ENCODE measurements at places on chromosomes 6 and 20. TPM values are rescaled to one million over a fixed set of nuclear protein-coding genes. Genes with fewer than 3 reads are reported as not detected.

DNA sequence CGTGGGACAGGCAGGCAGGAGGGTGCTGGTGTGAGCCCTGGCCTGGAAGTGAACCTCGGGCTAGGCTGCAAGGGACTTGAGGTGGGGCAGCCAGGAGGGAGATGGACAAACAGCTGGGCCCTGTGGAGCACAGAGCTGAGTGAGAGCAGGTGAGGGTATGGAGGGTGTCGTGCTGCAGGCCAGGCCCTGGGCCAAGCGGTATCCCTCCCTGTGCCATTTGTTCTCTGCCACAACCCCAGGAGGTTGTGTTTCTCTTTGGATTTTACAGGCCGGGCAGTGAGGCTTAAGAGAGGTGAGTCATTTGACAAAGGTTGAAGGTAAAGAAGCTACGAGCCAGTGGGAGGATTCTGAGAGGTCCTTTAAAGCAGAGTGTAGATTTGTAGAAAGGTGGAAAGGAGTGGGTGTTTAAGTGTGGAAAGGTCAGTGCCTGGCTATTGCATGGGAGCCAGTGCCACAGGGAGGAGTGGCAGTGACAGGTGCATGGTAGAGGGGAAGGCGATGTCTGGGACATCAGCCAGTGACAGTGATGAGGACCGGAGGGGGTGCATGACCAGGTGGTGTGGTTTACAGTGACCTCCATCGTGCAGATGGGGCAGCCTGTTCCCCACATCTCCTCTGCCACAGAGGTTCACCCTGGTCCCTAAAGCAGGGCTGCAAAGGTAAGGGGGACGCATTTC, 39.8 kb downstream of the GMPR start:
- no peak overlapping the region for H3K4me3 ChIP-seq
- no peaks in the 10 kb centered on the region for H3K36me3 ChIP-seq
- no peak overlapping the region for H3K27ac ChIP-seq

DNA sequence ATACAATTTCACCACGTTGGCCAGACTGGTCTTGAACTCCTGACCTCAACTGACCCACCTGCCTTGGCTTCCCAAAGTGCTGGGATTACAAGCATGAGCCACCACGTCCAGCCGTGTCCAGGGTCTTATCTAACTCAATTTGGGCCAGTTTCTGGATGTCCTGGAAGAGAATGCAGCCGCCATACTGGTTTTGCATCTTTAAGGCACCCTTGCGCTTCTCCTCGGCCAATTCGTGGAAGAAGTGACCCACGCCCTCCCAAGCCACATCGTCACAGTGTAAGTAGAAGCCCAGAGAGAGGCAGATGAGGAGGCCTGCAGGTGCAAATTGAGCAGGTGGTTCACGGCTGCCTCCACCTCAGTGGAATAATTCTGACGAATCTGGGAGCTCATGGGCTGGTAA, 3.7 kb upstream of the ZNF335 start:
- no peak overlapping the region for H3K4me3 ChIP-seq
- no peak for DNase-seq
- no peak overlapping the region for H3K27ac ChIP-seq
- no peaks in the 10 kb centered on the region for H3K27me3 ChIP-seq
- peaks cover 7% of the 10 kb centered on the region for H3K36me3 ChIP-seq

DNA sequence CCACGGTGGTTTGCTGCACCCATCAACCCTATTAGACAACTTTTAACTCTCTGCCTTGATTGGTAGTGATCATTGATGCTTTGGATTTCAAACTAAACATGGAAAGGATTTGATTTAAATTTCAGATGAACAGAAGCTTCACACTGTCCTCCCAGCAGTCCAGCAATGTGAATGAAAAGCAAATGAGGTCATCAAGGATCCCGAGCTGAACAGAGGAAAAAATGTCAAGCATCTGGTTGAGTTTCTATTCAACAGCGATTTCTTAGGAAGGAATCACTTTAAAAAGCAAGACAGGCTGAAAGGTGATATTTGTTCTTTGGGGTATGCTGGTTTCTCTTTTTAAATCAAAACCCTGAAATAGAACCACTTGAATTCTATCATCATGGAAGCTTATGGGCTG, 10.6 kb upstream of the SAMD3 start:
- H3K4me3 ChIP-seq: no peak overlapping the region
- H3K27me3 ChIP-seq: no peaks in the 10 kb centered on the region
- no peaks in the 10 kb centered on the region for H3K36me3 ChIP-seq

DNA sequence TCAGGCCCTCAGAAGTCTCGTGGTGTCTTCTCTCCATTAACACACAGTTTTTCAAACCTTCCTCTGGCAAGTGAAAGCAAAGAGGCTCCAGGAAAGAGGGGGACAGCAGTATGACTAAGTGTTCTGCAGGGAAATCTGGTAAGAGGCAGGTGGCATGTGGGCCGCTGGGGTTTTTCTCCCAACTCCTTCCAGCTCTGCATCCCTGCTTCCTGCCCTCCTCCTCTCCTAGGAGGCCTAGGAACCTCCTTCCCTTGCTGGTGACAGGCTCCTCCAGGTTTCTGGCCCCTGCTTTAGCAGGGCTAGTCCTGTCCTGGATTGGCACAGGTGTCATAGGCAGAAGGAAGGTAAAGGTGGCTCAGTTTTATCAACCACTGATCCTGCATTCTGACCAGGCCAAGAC, 7.6 kb upstream of the ITCH start:
- no peaks in the 10 kb centered on the region for H3K27me3 ChIP-seq
- no peak for DNase-seq

- H3K4me1 ChIP-seq: no peaks in the 10 kb centered on the region
- peaks cover 4% of the 10 kb centered on the region for H3K27me3 ChIP-seq
- no peak for DNase-seq
- H3K36me3 ChIP-seq: no peaks in the 10 kb centered on the region
- no peak overlapping the region for H3K27ac ChIP-seq
- H3K4me3 ChIP-seq: no peak overlapping the region
Measured at GRCh38 chr6:11653028-11653583, 115.6 kb downstream of the TMEM170B start.

GRCh38 chr6:137989664-137990063, 117.6 kb downstream of the PERP start:
- DNase-seq: no peak
- no peak overlapping the region for H3K27ac ChIP-seq
- H3K4me1 ChIP-seq: peaks cover 16% of the 10 kb centered on the region
- no peak overlapping the region for H3K4me3 ChIP-seq
- H3K27me3 ChIP-seq: peaks cover 22% of the 10 kb centered on the region

- H3K27ac ChIP-seq: no peak overlapping the region
- no peaks in the 10 kb centered on the region for H3K36me3 ChIP-seq
- no peak for DNase-seq
- H3K4me1 ChIP-seq: peaks cover 15% of the 10 kb centered on the region
Measured at GRCh38 chr20:47749339-47749738, 35.9 kb downstream of the SULF2 start.

- peaks cover 20% of the 10 kb centered on the region for H3K4me1 ChIP-seq
- no peak for DNase-seq
- no peaks in the 10 kb centered on the region for H3K27me3 ChIP-seq
- H3K27ac ChIP-seq: no peak overlapping the region
- no peak overlapping the region for H3K4me3 ChIP-seq
Measured at GRCh38 chr6:31490115-31490873, 7.7 kb upstream of the MICB start.

DNA sequence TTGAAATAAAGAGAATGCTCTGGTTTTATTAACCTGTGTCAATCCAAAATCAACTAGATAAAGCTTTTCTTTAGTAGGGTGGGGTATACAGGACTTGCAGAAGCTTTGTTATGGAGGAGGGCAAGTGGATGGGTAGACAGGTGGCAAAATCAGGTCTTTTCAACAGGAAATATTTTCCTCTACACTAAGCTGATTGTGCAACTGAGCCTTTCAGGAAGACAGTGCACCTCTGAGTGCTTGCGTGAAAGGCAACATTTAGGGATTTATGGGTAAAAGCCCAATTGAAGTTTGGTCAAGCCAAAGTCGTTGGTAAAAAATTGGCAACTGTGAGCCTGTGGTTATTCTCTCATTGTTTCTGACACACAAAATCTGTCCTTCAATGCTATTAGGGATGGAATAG, 23.8 kb upstream of the TUBB2A start:
- H3K4me1 ChIP-seq: no peaks in the 10 kb centered on the region
- no peak for DNase-seq
- no peak overlapping the region for H3K4me3 ChIP-seq
- peaks cover 41% of the 10 kb centered on the region for H3K27me3 ChIP-seq

GRCh38 chr6:17476511-17476910, 83.1 kb downstream of the CAP2 start:
- H3K27ac ChIP-seq: no peak overlapping the region
- peaks cover 6% of the 10 kb centered on the region for H3K27me3 ChIP-seq
- no peak for DNase-seq
- no peaks in the 10 kb centered on the region for H3K4me1 ChIP-seq
- no peak overlapping the region for H3K4me3 ChIP-seq
- no peaks in the 10 kb centered on the region for H3K36me3 ChIP-seq

DNA sequence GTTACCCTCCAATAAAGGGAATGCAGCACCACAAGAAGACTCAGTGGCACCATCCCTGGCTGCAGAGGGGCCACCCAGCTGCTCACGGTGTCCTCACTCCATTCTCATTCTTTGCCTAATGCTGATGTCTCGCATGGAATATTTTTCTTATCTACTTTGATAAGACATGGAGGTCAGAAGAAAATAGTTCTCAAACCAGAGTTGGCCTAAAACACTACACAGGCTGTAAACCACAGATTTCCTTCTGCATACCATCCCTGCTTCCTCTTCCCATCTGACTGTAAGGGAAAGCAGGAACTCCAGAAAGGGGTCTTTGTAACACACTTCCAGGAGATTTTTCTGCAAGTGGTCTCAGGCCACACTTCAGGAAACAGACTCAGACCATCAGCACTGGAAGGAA, 43.1 kb upstream of the CD93 start:
- peaks cover 4% of the 10 kb centered on the region for H3K4me1 ChIP-seq
- H3K4me3 ChIP-seq: no peak overlapping the region
- H3K27me3 ChIP-seq: no peaks in the 10 kb centered on the region
- no peaks in the 10 kb centered on the region for H3K36me3 ChIP-seq
- H3K27ac ChIP-seq: no peak overlapping the region

DNA sequence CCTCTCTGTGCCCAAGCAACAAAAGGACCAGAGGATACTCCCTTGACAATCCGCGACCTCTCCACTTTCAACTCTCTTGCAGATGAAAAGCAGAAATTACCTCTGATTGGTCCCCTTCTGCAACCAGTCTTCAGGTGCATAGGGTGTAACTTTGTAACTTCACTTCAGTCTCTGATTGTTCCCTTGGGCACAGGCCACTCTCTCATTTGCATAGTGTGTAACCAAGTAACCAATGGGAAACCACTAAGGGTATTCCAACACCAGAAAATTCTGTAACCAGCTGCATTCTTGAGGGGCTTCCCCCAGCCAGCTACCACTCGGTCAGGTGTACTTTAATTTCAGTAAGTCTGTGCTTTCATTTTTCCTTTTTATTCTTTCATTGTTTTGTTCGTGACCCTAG, 4.4 kb upstream of the RAET1L start:
- no peak overlapping the region for H3K27ac ChIP-seq
- peaks cover 8% of the 10 kb centered on the region for H3K36me3 ChIP-seq
- H3K27me3 ChIP-seq: peaks cover 61% of the 10 kb centered on the region
- H3K4me1 ChIP-seq: peaks cover 42% of the 10 kb centered on the region
- peak; percentile 41 for DNase-seq

OR2J3 gene
- not detected for polyA plus RNA-seq

OR12D3 gene
- polyA plus RNA-seq: not detected

RTN4IP1 gene
- 18.3 TPM for polyA plus RNA-seq

FITM2 gene
- 0.18 TPM for polyA plus RNA-seq

CASS4 gene
- polyA plus RNA-seq: 0.46 TPM

PTPRK gene
- polyA plus RNA-seq: 32.2 TPM

PPIL6 gene
- 2.0 TPM for polyA plus RNA-seq

C6orf141 gene
- polyA plus RNA-seq: not detected

All from naive B cell (primary cell).